ENCODE measurements at places on chromosomes 3 and 15.

DNA sequence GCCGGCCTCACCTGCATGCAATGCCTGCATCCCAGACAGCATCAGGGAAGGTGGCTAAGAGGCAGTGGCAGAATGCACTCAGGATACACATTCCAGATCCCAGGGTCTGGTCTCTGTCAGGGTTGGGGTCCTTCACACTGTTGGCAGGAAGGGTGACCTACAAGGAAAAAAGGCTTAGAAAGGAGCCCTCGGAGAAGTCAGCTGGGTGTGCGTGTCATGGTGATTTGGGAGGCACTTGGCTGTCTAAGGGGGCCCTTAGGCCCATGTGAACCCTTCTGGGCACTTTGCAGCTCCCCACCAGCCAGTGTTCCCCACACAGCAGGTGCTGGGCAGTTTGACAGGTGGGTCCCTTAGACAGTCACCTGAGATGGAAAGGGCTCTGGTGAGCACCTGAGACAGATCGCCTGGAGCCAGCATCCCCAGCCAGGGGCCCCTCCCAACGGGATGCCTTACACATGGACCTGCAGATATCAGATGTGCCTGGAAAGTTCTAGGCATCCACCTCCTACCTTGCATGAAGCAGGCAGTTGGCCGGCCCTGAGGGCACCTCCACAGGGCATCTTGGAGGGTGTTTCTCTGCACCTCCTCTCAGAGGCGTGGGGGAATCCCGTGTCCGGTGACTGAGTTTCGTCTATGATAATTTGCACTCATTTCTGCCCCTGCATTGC, 131.6 kb downstream of the LRRK1 start:
- H3K27me3 ChIP-seq: no peaks in the 10 kb centered on the region
- no peaks in the 10 kb centered on the region for H3K4me1 ChIP-seq
- no peak overlapping the region for H3K27ac ChIP-seq
- H3K36me3 ChIP-seq: no peaks in the 10 kb centered on the region

DNA sequence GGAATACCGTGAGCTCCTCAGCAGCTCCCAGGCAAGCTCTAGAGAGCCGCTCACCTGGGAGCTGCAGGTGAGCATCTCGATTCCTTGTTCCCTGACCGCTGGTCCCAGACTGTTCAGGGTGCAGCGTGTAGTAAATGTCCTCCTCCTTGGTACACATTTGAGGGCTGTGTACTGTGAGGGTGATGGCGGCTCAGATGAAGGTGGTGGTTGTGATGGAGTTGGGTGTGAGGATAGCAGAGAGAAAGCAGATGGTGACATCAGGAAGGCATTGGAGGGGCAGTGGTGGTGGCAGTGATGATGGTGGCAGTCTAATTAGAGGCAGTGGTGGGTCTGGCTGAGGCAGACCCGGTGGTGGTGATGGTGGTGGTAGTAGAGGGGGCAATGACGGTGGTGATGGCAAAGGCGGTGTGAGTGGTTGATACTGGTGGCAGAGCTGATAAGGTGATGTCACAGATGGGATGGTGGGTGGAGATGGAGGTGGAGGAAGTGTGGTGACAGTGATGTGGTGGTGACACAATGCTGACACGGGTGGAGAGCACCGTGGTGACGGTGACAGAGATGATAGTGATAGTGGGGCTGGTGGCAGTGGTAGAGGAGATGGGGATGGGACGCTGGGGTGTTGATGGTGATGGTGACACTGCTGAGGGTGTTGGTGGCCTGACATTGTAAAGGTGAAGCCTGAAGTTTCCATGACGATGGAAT, at the start of gene DNAJB8:
TSS of gene DNAJB8 (minus strand) at position 51 of the 702 bp plus-strand sequence. CDS start 3,645 bp downstream, outside the sequence.
- no peak within 1 kb of the TSS for H3K27ac ChIP-seq
- no peak for DNase-seq
- H3K27me3 ChIP-seq: peaks cover 22% of the 10 kb centered on the region

- no peak overlapping the region for H3K27ac ChIP-seq
- peaks cover 4% of the 10 kb centered on the region for H3K27me3 ChIP-seq
- no peak for DNase-seq
- H3K36me3 ChIP-seq: no peaks in the 10 kb centered on the region
- H3K4me1 ChIP-seq: no peaks in the 10 kb centered on the region
These were observed 25.2 kb downstream of the NOX5 start for GRCh38 chr15:69039516-69040225.

GRCh38 chr3:194824701-194825111, 139.0 kb downstream of the FAM43A start:
- H3K4me3 ChIP-seq: no peak overlapping the region
- no peaks in the 10 kb centered on the region for H3K36me3 ChIP-seq
- DNase-seq: no peak

- no peaks in the 10 kb centered on the region for H3K4me1 ChIP-seq
- H3K36me3 ChIP-seq: no peaks in the 10 kb centered on the region
- no peak overlapping the region for H3K4me3 ChIP-seq
- H3K27ac ChIP-seq: no peak overlapping the region
- H3K27me3 ChIP-seq: no peaks in the 10 kb centered on the region
These were observed 355.4 kb downstream of the OTOL1 start for GRCh38 chr3:161851941-161852566.

- peaks cover 6% of the 10 kb centered on the region for H3K4me1 ChIP-seq
- no peak overlapping the region for H3K27ac ChIP-seq
- H3K36me3 ChIP-seq: peaks cover 56% of the 10 kb centered on the region
- H3K27me3 ChIP-seq: no peaks in the 10 kb centered on the region
- DNase-seq: no peak
- H3K4me3 ChIP-seq: no peak overlapping the region
These were observed 20.1 kb downstream of the RFT1 start for GRCh38 chr3:53109891-53110771.

GRCh38 chr3:51620543-51620942, 50.5 kb upstream of the TEX264 start:
- H3K27me3 ChIP-seq: no peaks in the 10 kb centered on the region
- no peak for DNase-seq
- H3K27ac ChIP-seq: no peak overlapping the region
- peaks cover 16% of the 10 kb centered on the region for H3K4me1 ChIP-seq

DNA sequence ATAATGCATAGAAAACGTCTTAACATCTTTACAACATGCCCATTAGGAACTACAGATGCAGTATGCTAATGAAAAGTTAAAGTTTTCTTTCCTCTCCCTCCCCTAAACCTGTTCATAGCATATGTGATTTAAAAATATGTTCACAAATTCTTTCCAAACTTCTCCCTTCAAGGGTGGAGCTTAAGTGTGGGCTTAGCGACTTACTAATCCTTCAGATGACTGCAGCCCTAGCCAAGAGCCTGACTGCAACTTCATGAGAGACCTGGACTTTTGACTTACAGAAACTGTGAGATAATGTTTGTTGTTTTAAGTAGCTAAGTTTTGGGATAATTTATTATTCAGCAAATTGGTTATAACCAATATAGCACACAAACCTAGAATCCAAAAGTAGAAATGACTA, 22.0 kb upstream of the ANXA2 start:
- H3K4me1 ChIP-seq: peaks cover 4% of the 10 kb centered on the region
- no peak overlapping the region for H3K27ac ChIP-seq
- peaks cover 9% of the 10 kb centered on the region for H3K36me3 ChIP-seq
- DNase-seq: no peak
- no peaks in the 10 kb centered on the region for H3K27me3 ChIP-seq
- no peak overlapping the region for H3K4me3 ChIP-seq

- no peak overlapping the region for H3K4me3 ChIP-seq
- peaks cover 7% of the 10 kb centered on the region for H3K4me1 ChIP-seq
- no peaks in the 10 kb centered on the region for H3K36me3 ChIP-seq
- H3K27ac ChIP-seq: no peak overlapping the region
- no peaks in the 10 kb centered on the region for H3K27me3 ChIP-seq
These were observed 66.2 kb upstream of the CSTA start for GRCh38 chr3:122258757-122259371.

GRCh38 chr15:94610485-94610884, 379.1 kb downstream of the MCTP2 start:
- peaks cover 12% of the 10 kb centered on the region for H3K4me1 ChIP-seq
- H3K27ac ChIP-seq: no peak overlapping the region
- H3K27me3 ChIP-seq: peaks cover 69% of the 10 kb centered on the region

- no peaks in the 10 kb centered on the region for H3K36me3 ChIP-seq
- peaks cover 10% of the 10 kb centered on the region for H3K27me3 ChIP-seq
- peaks cover 6% of the 10 kb centered on the region for H3K4me1 ChIP-seq
- peak overlapping the region; percentile 86 for H3K4me3 ChIP-seq
- DNase-seq: no peak
These were observed 37.0 kb upstream of the TRIM71 start for GRCh38 chr3:32780735-32781210.

- H3K27me3 ChIP-seq: no peaks in the 10 kb centered on the region
- no peak for DNase-seq
- H3K27ac ChIP-seq: no peak overlapping the region
- H3K4me3 ChIP-seq: no peak overlapping the region
These were observed 411.6 kb downstream of the GBE1 start for GRCh38 chr3:81349816-81350340.

DNA sequence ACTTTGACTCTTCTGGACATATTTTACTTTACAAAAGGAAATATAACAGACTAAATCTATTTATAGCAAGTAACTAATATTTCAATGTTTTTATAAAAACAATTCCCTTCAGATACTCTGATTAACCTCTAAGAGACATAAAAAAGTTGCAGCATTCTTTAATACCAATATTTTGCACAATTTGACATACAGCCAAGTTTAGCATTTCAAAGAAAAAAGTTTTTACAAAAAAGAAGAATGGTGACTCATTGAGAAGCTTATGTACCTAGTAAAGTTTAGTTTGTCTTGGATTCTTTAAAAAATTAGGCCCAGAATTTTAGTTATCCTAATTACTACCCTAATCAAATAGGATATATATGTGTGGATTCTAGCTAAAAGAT, 17.6 kb downstream of the DAZL start:
- no peaks in the 10 kb centered on the region for H3K4me1 ChIP-seq
- H3K27ac ChIP-seq: no peak overlapping the region
- DNase-seq: no peak
- H3K36me3 ChIP-seq: no peaks in the 10 kb centered on the region
- no peaks in the 10 kb centered on the region for H3K27me3 ChIP-seq
- H3K4me3 ChIP-seq: no peak overlapping the region

GRCh38 chr15:77497110-77497737, 76.5 kb downstream of the HMG20A start:
- H3K27me3 ChIP-seq: no peaks in the 10 kb centered on the region
- peaks cover 16% of the 10 kb centered on the region for H3K4me1 ChIP-seq
- peaks cover 6% of the 10 kb centered on the region for H3K36me3 ChIP-seq
- no peak overlapping the region for H3K27ac ChIP-seq
- H3K4me3 ChIP-seq: no peak overlapping the region

DNA sequence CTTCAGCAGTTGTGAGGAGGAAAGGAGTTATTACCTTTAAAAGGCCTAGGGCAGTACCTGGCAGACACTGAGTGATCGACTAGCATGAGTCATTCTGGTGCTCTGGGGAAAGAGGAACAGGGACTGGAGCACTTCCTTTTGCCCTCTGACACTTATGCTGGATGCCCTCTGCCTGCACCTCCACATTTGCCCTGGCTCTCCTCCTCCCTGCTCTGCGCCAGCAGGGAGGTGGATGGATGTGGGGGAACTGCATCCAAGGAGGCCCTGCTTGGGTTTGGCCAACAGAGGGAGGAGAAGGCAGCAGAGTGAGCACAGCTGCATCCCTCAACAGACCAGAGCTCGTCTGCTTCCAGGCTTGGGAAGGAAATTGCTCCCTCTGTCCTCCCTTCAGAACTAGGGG, 75.0 kb downstream of the SEMA5B start:
- peaks cover 10% of the 10 kb centered on the region for H3K27me3 ChIP-seq
- no peak overlapping the region for H3K4me3 ChIP-seq
- no peaks in the 10 kb centered on the region for H3K4me1 ChIP-seq
- DNase-seq: no peak
- no peak overlapping the region for H3K27ac ChIP-seq

DNA sequence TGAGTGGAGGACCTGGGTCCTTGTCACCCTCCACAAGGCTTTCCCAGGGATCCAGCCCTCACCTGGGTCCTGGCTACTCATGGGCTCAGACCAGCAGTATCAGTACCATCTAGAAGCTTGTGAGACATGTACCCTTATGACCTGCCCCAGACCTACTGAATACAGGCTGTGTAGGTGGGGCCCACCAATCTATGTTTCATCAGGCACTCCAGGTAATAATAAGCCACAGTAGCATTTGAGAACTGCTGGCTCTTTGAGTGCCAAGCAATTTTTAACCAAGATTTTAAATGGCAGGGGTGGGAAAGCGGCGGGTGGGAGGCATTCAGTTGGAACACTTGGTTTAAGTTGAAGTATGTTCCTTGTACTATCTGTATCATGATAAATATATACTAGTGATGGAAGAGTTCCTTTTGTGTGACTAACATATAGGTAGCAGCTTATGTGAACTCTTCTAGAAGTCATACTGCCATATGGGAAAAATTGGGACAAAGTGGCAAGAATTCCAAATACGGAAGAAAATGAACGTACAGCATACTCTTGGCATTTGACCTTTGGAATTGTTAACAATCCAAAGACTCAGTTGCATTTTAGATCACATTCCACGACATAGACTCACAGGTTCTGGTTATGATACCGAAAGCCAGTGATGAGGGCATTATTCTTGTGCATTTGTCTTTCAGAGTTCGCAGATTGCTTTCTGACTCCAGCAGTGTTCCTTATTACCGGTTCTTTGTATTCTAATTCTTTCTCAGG, 190.4 kb downstream of the GHSR start:
- H3K27ac ChIP-seq: no peak overlapping the region
- peaks cover 2% of the 10 kb centered on the region for H3K4me1 ChIP-seq
- no peaks in the 10 kb centered on the region for H3K27me3 ChIP-seq
- no peak overlapping the region for H3K4me3 ChIP-seq

- no peak overlapping the region for H3K27ac ChIP-seq
- H3K4me3 ChIP-seq: no peak overlapping the region
- no peak for DNase-seq
These were observed 71.2 kb downstream of the FAM43A start for GRCh38 chr3:194756791-194757325.

GRCh38 chr15:57540736-57541135, 51.0 kb upstream of the MYZAP start:
- no peaks in the 10 kb centered on the region for H3K4me1 ChIP-seq
- peaks cover 8% of the 10 kb centered on the region for H3K27me3 ChIP-seq
- H3K36me3 ChIP-seq: no peaks in the 10 kb centered on the region
- no peak overlapping the region for H3K27ac ChIP-seq
- no peak for DNase-seq
- H3K4me3 ChIP-seq: no peak overlapping the region

- H3K4me3 ChIP-seq: no peak overlapping the region
- H3K27ac ChIP-seq: no peak overlapping the region
- H3K4me1 ChIP-seq: no peaks in the 10 kb centered on the region
- DNase-seq: no peak
These were observed 28.1 kb downstream of the PARP16 start for GRCh38 chr15:65258375-65259262.

DNA sequence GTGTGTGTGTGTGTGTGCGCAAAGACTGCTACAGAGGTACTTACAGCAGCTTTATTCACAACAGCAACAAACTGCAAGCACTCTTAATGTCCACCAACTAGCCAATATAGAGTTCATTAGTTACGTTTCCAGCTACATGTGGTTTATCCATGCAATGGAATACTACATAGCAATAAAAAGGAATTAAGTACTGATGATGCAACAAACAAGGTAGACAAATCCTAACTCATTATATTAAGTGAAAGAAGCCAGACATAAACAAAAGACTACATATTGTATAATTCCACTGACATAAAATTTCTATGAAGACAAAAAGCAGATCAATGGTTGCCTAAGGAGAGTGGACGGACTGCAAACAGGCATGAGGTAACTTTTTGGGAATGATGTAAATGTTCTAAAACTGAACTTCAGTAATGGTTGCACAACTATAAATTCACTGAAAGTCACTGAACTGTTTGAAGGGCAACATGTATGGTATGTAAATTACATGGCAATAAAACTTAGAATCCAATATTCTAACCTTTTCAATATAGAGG, 433.7 kb downstream of the SHQ1 start:
- H3K4me1 ChIP-seq: peaks cover 94% of the 10 kb centered on the region
- H3K27ac ChIP-seq: no peak overlapping the region
- no peak for DNase-seq
- no peaks in the 10 kb centered on the region for H3K27me3 ChIP-seq

GRCh38 chr3:37588758-37589157, 272.9 kb upstream of the CTDSPL start:
- peaks cover 2% of the 10 kb centered on the region for H3K4me1 ChIP-seq
- H3K27ac ChIP-seq: no peak overlapping the region
- no peak overlapping the region for H3K4me3 ChIP-seq
- peaks cover 4% of the 10 kb centered on the region for H3K27me3 ChIP-seq
- no peak for DNase-seq
